ENCODE measurements at places on chromosomes 4 and X. TPM values are rescaled to one million over a fixed set of nuclear protein-coding genes. Genes with fewer than 3 reads are reported as not detected.

Gene DCAF12L1
- total RNA-seq = not detected

Gene SCRG1
- not detected for total RNA-seq

Gene PNMA6F
- total RNA-seq = not detected

Gene MAGEA9B
- not detected for total RNA-seq

Gene MOSPD2
- total RNA-seq = 10.9 TPM

Gene STBD1
- 12.9 TPM for total RNA-seq

Gene GAGE12F
- not detected for total RNA-seq

Gene COL4A6
- 0.73 TPM for total RNA-seq

DNA sequence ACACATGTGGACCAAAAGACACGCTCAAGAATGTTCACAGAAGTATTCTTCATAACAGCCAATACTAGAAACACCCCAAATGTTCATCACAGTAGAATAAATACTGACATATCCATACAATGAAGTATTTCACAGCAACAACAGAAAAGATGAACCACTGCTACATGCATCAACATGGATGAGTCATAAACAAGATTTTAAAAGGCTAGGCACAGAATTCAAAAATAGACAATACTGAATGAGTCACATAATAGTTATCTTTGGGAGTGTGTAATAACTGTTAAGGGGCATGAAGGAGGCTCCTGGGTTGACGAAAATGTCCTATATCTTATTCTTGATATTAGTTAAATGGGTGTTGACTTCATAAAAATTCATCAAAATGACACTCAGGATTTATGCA, 43.5 kb downstream of the CLOCK start:
- no peak for DNase-seq

DNA sequence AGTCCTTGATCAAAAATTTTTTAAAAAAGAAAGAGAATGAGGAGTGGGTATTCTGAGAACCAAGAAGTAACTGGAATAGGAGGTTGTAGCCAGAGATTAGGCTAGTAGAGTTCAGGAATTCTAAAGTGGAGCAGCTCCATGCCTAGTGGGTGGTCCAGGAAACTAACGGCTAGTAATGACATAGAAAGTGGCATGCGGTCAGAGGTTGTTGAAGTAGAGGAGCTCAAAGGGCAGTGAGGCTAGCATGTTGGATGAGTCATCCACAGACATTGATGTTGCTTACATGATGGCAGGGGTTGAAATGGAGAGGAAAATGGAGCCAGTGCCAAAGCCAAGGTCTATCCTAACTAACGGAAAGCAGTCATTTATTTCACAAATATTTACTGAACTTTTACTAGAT, 42.1 kb downstream of the TEX13B start:
- DNase-seq = no peak

GRCh38 chr4:165207016-165207430, 338 bp upstream of the KLHL2 start:
- DNase-seq = peak; percentile 30

- no peak for DNase-seq
Measured at GRCh38 chr4:3715061-3715854, 50.9 kb upstream of the ADRA2C start.

GRCh38 chr4:145907812-145908211, 30.8 kb downstream of the ZNF827 start:
- no peak for DNase-seq

DNA sequence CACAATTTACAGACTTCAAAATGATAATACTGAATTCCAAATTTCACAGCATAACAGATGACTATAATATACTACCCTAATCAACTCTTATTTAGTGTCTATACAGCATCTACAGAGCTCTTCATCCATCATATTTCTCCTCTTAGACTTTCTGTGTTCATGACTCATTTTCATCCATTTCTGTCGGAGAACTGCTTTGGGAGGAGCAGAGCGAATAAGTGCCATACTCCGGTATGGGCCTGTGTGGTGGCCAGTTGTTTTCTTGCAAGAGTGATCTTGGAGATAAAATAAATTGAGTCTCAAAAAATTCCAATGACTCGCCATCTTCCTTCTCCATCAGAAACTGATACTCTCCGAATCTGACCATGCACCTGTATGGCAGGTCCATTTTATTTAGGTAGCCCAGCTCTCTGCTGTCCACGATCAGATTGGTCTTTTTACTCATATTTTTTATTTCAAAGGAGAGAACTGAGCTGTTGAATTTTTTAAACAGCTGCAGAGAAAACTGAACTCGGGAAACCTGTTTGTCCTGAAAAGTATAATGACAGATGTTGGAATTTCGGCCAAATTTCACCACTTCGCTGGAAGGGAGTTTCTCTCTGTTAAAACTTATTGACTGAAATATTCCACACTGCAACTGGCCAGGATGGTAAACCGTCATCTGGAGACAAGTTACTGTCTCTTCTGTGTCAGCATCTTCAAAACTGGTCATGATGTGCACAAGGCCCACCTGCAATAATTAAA, 7.8 kb downstream of the TIFA start:
- no peak for DNase-seq

DNA sequence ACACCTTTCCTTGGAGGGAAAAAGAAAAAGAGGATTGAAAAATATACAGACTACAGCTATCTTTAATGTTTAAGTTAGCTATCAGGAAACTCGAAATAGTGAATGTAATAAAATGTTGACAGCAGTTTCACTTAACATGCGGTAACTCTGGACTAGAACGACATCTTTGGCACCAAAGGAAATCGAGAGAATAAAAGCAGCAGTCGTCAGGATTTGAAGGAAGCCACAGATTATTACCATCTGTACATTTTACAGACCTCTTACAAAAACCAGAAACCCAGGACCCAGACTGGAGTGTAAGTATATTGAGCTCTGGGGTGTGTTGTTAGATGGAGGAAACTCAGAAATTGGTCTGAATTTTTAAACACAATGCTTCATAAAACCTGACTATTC, 51.6 kb upstream of the STOX2 start:
- DNase-seq = no peak

DNA sequence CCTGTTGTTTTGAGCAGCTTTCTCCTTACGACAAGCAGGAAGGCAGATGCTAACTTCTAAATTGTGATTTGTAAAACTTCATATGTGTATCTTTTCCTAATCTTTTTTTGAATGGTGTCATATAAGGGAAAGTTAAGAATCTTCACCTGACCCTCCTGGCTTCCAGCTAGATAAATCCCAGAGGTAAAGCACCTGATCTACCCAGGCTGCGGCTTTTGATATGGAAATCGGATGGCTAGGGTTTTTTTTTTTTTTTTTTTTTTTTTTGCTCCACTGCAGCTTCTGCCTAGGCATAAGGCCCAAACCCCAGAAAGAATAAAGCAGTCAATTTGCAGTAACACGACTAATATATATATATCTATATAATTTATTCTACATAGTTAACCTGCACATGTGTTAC, 10.0 kb downstream of the MAB21L2 start:
- DNase-seq = no peak

DNA sequence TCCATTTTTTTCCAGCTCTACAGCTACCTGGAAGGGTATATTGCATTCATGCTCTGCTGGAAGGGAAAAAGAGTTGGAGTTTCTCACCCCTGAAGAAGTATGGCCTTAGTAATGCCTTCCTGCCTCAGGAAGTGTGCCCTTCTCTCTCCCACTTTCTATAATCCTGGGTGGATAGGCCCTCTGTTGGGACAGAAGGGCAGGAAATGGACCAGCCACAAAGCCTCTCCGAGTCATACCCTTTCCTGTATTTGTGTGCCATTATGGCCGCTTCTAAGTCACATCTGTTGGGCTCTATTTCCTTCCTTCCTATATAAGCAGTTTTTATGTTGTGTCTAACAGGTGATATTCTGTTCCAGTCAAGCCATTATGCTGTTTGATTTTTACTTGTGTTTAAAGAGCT, 74.8 kb upstream of the SMARCA5 start:
- DNase-seq = no peak

- DNase-seq = no peak
Measured at GRCh38 chr4:168866635-168867034, 143.4 kb downstream of the CBR4 start.

DNA sequence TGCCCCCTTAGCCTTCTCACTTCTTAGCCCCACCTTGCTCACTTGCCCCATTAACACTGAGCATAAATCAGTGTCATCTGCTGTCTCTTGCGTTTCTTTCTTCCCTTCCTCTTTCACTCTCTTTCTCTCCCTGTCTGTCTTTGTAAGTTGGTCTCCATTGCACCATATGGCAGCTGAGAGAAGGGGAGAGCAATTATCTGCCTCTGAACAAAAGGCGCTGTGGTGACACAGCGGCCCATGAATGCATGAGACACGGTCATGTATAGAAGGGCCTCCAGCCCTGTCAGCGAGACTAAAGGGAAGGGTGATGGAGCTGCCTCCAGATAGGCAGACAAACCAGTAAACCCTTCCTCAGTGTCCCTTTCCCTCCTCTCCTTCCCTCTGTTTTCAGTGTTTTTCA, 88.8 kb upstream of the PCDH18 start:
- no peak for DNase-seq

DNA sequence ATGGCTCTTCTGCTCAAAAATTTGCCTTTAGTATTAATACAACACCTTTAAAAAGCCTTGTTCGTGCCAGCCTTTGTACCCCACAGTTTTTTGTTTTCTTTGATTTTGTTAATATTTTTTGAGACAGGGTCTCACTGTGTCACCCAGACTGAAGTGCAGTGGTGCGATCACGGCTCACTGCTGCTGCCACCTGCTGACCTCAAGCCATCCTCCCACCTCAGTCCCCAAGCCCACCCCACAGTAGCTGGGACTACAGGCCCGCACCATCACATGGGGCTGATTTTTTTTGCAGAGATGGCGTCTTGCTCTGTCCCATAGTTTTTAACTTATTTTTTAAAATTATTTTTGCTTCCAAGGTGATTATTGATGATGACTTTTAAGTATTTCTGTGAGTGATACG, 134.0 kb downstream of the HTR2C start:
- DNase-seq = no peak

GRCh38 chr4:7806338-7807090, 133.1 kb downstream of the AFAP1 start:
- DNase-seq = peak; percentile 60

- no peak for DNase-seq
Measured at GRCh38 chrX:33385546-33385945, 174.2 kb upstream of the DMD start.

GRCh38 chr4:15654593-15655222, 449 bp downstream of the FBXL5 start:
- DNase-seq = peak; percentile 62

DNA sequence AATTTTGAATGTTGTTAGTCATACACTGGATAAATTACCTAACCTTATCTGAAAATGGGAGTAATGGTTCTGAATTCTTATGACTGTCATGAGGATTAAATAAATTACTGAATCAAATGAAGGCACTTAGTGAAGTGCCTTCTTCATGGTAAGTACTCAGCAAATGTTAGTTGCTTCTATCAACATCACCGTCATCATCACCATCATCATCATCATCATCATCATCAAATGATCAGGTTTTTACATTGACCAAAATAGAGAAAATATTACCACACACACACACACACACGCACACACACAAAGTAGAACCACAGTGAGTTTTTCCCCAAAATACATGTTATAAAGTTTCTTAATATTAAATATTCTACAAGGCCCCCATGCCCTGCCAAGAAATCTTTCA, 368.3 kb upstream of the FGF13 start:
- no peak for DNase-seq

DNA sequence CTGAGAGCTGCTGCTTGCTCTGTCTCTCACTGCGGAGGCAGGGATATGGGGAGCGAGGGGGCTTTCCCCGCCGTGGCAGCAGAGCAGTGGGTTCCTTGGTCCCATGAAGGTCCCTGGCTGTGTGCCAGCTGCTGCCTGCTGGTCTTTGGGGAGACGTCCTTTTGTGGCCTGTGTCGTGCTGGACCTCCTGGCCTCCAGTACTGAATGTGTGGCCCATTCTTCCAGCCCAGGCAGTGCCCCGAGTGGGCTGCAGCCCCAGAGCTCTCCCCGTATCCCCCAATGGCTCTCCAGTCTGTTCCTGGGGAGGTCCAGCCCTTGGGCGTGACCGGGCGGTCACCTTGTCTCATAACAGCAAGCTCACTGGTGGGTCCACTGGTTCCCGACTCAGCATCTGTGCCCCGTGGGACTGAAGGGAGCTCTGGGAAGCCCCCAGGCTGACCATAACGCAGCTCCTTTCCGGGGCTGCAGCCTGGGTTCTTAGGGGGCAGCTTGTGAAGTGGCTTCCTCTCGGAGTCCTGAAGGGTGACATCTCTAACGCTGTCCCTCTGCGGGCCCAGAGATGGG, 115.6 kb downstream of the SMIM20 start:
- no peak for DNase-seq

Data from left colon (tissue), 2 donors.